Left cardiac atrium (tissue), 4 donors: ENCODE measurements at places on chromosomes 4 and X. TPM values are rescaled to one million over a fixed set of nuclear protein-coding genes. Genes with fewer than 3 reads are reported as not detected.

- no peak for DNase-seq
Measured at GRCh38 chr4:112938461-112939058, 110.9 kb upstream of the ANK2 start.

- DNase-seq = no peak
Measured at GRCh38 chr4:73311428-73311827, 52.8 kb upstream of the ANKRD17 start.

DNA sequence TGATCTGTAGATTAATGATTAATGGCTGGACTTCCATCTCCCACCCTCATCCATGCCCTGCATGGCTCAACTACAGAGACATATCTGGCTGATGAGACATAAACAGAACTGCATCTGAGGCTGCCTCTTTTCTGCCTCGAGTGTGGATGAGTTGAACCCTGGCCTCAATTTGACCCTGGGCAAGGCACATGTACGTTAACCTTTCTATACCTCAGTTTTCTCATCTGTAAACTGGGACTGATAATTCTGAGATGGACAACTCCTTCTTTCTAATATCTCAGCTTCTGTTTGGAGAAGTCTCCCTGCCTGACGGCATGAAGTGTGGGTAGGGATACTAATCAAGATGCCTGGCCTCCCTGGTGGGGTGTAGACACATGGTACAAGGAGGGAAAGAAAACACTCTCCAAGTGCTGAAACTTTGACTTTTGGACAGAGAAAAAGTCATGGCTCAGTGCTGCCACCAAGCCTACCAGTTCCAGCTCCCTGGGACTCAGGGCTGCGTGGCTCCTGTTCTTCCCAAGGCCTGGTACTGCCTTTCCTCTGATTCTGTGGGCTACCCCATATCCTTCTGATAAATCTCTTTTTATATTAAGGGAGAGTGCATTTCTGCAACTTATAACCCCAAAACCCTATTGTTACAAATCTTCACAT, 64.4 kb downstream of the HAUS3 start:
- no peak for DNase-seq

DNA sequence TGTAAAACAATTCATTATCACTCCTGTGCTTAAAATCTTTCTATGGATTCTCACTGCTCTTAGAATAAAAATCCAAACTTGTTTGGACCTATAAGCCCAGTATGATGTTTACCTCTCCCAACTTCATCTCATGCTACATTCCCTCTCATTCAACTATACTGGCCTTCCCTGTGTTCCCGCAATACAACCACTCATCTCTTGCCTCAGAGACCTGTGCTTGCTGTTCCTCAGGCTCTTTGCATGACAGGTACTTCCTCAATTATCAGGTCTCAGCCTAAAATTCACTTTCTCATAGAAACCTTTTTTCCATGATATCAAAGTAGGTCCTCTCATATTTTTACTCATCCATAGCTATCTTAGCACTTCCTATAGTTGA, 71.7 kb downstream of the ENOX2 start:
- DNase-seq = no peak

GAGE13 gene
- not detected for total RNA-seq

PCDH18 gene
- total RNA-seq = 21.1 TPM

DUX4 gene
- total RNA-seq = not detected

NAA11 gene
- not detected for total RNA-seq

- no peak for DNase-seq
Measured at GRCh38 chr4:108702960-108703359, 52.6 kb downstream of the OSTC start.

GRCh38 chr4:119653990-119654389, 25.4 kb upstream of the PDE5A start:
- DNase-seq = no peak
